ENCODE measurements at places on chromosomes 16 and 17. TPM values are rescaled to one million over a fixed set of nuclear protein-coding genes. Genes with fewer than 3 reads are reported as not detected.
A peak's percentile ranks its signal among the peaks of the same experiment; 100 is the strongest.

DNA sequence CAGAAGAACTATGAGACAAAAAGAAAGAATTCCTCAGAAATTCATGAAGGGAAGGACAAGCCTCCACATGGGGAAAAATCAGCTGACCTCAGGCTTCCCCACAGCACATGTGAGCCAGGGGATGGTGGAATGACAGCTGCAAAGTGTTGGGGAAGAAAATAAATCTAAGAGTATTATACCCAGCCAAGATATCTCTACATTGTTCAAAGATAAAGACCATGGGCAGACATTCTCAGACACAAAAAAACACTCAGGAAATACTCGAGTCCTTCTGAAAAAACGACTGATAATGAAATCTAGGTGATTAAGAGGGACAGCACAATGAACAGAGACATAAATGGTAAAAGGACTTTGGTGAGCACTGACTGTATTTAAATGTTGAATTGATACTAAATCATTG is 3.9 kb downstream of the RAB40B start:
- peaks cover 37% of the 10 kb centered on the region for H3K36me3 ChIP-seq
- no peaks in the 10 kb centered on the region for H3K27me3 ChIP-seq
- no peak overlapping the region for H3K4me3 ChIP-seq
- DNase-seq, result no peak
- no peak overlapping the region for H3K27ac ChIP-seq
- H3K4me1 ChIP-seq, result peaks cover 27% of the 10 kb centered on the region

Gene SOX9
- polyA plus RNA-seq, result 101 TPM

Gene RNF157
- 196 TPM for polyA plus RNA-seq

DNA sequence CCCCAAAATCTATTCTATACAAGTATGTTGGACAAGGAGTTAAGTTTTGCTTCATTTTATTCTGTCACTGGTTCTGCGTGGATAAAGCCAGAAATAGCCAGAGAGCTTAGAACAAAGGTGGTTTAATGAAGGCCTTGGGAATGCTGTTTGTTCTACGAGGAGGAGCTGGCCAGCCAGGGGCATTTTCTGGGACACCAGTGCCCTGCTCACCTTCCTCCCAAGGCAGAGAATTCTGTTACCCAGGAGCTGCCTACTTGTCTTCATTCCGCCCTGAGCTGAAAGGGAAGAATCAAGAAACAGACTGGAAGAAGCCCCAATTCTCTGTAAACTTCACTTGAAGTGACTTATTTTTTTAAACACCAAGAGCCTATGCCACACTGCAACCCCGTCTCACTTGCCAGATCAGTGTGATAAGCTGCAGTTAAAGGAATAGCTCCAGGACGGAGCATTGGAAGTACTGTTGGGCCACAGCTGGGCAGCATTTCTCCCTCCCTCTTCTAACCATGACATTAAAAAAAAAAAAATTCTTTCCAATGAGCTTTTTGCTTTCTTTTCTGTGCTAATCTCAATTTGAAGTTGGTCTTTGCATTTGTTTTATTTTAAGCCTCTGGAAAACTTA is 149.8 kb upstream of the DYNLRB2 start:
- H3K27me3 ChIP-seq, result peaks cover 3% of the 10 kb centered on the region
- no peaks in the 10 kb centered on the region for H3K36me3 ChIP-seq

GRCh38 chr16:69754143-69754468 is 620 bp downstream of the NOB1 start:
- peak overlapping the region; percentile 67 for H3K27ac ChIP-seq
- H3K4me3 ChIP-seq, result peak overlapping the region; percentile 94
- H3K4me1 ChIP-seq, result peaks cover 11% of the 10 kb centered on the region

DNA sequence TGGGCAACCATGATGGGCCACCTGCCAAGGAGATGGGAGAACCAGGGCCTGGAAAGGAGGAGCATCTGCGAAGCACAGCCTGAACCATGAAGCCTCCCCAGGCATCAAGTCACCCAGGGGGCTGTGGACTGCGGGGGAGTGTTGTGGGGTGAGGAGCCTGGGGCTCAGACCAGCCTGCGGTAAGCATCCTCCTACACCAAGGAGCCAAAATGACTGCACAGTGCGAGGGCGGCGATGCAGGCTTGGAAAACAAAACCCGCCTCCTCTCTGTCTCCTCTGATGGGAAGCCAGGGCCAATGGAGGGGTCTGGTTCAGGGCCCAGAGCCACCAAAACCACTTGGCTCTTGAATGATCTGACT is 18.1 kb upstream of the MAF start:
- no peaks in the 10 kb centered on the region for H3K36me3 ChIP-seq
- DNase-seq, result no peak
- H3K27me3 ChIP-seq, result no peaks in the 10 kb centered on the region
- no peak overlapping the region for H3K27ac ChIP-seq
- H3K4me1 ChIP-seq, result no peaks in the 10 kb centered on the region
- no peak overlapping the region for H3K4me3 ChIP-seq

Gene VMP1
- polyA plus RNA-seq, result 95.1 TPM

- DNase-seq, result no peak
- H3K27me3 ChIP-seq, result no peaks in the 10 kb centered on the region
- H3K36me3 ChIP-seq, result peaks cover 7% of the 10 kb centered on the region
- no peak overlapping the region for H3K4me3 ChIP-seq
- H3K27ac ChIP-seq, result no peak overlapping the region
Measured at GRCh38 chr17:67043283-67043682, 1.1 kb upstream of the CACNG1 start.

DNA sequence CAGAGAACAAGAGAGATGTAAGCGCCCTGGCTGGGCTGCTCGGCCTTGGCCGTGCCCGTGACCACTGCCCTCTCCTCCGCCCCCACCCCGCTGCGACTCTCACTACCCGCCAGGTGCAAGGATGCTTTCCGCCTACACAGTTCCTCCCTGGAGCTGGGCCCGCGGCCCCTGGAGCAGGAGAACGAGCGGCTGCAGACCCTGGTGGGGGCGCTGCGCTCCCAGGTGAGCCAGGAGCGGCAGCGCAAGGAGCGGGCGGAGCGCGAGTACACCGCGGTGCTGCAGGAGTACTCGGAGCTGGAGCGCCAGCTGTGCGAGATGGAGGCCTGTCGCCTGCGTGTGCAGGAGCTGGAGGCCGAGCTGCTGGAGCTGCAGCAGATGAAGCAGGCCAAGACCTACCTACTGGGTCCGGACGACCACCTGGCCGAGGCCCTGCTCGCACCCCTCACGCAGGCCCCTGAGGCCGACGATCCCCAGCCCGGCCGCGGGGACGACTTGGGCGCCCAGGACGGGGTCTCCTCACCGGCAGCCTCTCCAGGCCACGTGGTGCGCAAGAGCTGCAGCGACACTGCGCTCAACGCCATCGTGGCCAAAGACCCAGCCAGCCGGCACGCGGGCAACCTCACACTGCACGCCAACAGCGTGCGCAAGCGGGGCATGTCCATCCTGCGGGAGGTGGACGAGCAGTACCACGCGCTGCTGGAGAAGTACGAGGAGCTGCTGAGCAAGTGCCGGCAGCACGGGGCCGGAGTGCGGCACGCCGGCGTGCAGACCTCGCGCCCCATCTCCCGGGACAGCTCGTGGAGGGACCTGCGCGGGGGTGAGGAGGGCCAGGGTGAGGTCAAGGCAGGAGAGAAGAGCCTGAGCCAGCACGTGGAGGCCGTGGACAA is 9.2 kb upstream of the MRPL58 start:
- H3K27me3 ChIP-seq, result no peaks in the 10 kb centered on the region
- no peak for DNase-seq
- H3K4me1 ChIP-seq, result no peaks in the 10 kb centered on the region
- no peak overlapping the region for H3K4me3 ChIP-seq
- H3K36me3 ChIP-seq, result peaks cover 74% of the 10 kb centered on the region

- peak overlapping the region; percentile 33 for H3K27ac ChIP-seq
- no peak for DNase-seq
Measured at GRCh38 chr17:39099663-39100286, 51.7 kb downstream of the PLXDC1 start.

DNA sequence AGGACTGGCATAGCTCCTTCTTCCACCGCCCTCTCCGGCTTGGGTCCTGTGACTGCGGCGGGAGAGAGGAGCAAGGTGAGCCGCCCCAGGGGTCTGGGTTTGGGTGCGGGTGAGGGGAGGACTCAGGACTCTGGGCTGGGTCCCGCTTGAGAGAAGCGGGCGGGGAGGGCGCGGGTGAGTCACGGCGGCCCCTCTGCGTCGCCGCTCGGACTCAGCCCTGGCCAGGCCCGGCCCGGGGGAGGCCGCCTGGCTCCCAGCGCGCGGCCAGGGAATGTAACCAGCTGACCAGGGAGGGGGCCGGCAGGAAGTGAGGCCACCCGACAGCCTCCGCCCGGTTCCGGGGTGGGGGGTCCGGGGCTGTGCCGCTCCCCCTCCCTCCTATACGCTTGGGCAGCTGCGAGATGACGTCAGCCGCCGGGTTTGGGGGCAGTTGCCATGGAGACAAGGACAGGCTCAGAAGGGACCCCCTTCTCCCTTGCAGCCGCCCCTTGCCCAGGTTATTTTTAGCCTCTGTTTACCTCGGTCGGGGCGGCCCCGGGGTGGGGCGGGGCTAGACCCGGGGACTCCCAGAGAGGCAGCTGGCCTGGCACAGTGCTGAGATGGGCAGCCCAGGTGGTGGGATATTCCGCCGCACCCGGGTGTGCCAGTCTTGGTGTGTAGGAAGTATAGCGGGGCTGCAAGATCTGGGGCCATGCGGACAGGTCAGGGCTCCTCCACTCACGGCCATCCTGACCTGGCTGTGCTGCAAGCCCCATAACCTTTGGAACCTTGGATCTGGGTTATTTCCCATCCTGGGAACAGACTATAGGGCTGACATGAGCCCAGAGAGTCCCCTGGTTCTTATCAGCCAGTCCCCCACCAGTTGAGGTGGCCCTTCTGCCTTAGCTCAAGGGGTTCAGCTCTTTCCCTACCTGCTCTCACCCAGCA is 1.6 kb downstream of the RIPOR1 start:
- H3K27ac ChIP-seq, result peak overlapping the region; percentile 65
- peaks cover 35% of the 10 kb centered on the region for H3K4me1 ChIP-seq
- H3K36me3 ChIP-seq, result peaks cover 5% of the 10 kb centered on the region
- no peaks in the 10 kb centered on the region for H3K27me3 ChIP-seq
- peak; percentile 83 for DNase-seq

DNA sequence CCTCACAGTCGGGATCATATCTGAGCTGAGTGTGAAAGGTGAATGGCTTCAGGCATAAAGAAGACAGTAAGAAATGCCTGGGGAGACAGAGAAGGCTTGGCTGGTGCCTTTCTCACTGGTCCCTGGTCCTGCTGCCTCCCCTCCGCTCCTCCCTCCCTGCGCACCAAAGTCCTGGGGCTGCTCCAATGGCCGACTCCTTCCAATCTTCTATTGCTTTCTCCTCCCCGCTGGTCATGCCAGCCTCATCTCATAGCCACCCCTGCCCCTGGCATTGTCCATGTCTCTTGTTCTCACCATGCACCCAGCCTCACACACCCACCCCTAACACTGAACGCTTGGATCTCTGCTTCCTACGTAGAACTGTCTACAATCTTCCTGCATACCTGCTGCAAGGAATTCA is 18.0 kb downstream of the TLE7 start:
- DNase-seq, result no peak
- H3K4me3 ChIP-seq, result no peak overlapping the region
- H3K27me3 ChIP-seq, result peaks cover 22% of the 10 kb centered on the region
- no peak overlapping the region for H3K27ac ChIP-seq

Gene PERCC1
- not detected for polyA plus RNA-seq

DNA sequence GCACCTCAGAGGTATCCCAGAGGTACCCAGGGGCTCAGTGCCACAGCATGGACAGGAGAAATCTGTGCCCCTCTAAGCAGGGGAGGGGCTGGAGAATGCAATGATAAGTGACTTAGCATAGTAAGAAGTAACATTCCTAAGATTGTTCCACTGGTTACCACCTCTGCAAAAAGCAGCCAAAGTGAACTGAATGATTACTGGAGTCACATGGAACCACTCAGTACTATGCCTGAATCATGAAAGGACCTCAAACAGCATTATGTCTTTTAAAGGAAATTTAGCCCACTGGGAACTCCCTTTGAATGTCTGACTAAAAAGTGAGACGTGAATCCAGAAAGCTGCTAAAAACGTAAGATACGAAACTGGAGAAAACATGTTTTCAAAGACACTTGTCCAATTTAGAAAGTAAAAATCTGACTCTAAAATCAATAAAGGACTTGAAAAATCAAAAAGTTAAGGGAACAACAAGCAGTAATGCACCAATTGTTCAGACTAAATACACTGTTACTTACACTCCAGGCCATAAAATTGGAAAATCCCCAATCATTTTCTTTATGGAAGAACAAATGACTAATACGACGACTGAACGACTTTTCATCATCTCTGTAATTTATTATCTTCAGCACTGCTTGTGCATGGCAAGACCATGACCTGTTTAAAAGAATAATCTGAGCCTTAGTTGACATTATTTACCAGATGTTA is 38.6 kb downstream of the LITAFD start:
- H3K27me3 ChIP-seq, result no peaks in the 10 kb centered on the region
- peaks cover 7% of the 10 kb centered on the region for H3K4me1 ChIP-seq
- DNase-seq, result no peak
- H3K27ac ChIP-seq, result no peak overlapping the region

- H3K27me3 ChIP-seq, result no peaks in the 10 kb centered on the region
- no peaks in the 10 kb centered on the region for H3K4me1 ChIP-seq
- no peak overlapping the region for H3K4me3 ChIP-seq
- no peaks in the 10 kb centered on the region for H3K36me3 ChIP-seq
- no peak overlapping the region for H3K27ac ChIP-seq
Measured at GRCh38 chr16:65229191-65229662, 107.4 kb upstream of the CDH11 start.

DNA sequence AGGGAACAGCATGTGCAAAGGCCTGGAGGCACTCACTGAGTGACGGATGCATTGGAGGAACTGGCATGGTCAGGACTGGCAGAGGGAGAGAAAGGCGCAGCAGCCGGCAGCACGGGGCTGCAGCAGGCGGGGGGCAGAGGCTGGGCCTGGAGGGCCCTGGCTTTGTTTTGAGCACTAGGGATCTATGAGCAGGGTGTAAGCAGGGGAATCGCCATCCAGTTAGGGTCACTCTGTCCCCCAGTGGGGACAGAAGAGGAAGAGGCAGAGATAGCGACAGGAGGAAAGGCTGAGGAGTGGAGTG is 14.2 kb downstream of the HSD11B2 start:
- H3K4me1 ChIP-seq, result peaks cover 51% of the 10 kb centered on the region
- no peak for DNase-seq
- no peak overlapping the region for H3K27ac ChIP-seq
- H3K4me3 ChIP-seq, result no peak overlapping the region

- peaks cover 23% of the 10 kb centered on the region for H3K4me1 ChIP-seq
- H3K27me3 ChIP-seq, result no peaks in the 10 kb centered on the region
- no peaks in the 10 kb centered on the region for H3K36me3 ChIP-seq
- no peak overlapping the region for H3K4me3 ChIP-seq
- DNase-seq, result no peak
Measured at GRCh38 chr17:66438101-66438500, 135.7 kb downstream of the PRKCA start.

Gene SMTNL2
- 12.8 TPM for polyA plus RNA-seq

Gene FAM20A
- polyA plus RNA-seq, result 11.5 TPM

- H3K27ac ChIP-seq, result peak overlapping the region; percentile 85
- peaks cover 72% of the 10 kb centered on the region for H3K4me1 ChIP-seq
- no peak for DNase-seq
- peak overlapping the region; percentile 96 for H3K4me3 ChIP-seq
- H3K27me3 ChIP-seq, result no peaks in the 10 kb centered on the region
- H3K36me3 ChIP-seq, result peaks cover 40% of the 10 kb centered on the region
Measured at GRCh38 chr17:18315562-18315922, 449 bp downstream of the SMCR8 start.

Gene RAB37
- polyA plus RNA-seq, result 4.5 TPM

Gene MT4
- polyA plus RNA-seq, result not detected

Gene KCNAB3
- polyA plus RNA-seq, result 33.6 TPM

Gene TAF1C
- 55.3 TPM for polyA plus RNA-seq

GRCh38 chr17:44220213-44221083 is 973 bp upstream of the UBTF start:
- H3K36me3 ChIP-seq, result peaks cover 28% of the 10 kb centered on the region
- peak overlapping the region; percentile 96 for H3K27ac ChIP-seq
- H3K4me1 ChIP-seq, result peaks cover 42% of the 10 kb centered on the region
- peak overlapping the region; percentile 85 for H3K4me3 ChIP-seq
- no peak for DNase-seq
